Renal cortex interstitium (tissue), 15 donors: ENCODE measurements at places on chromosomes 11 and 22.

DNA sequence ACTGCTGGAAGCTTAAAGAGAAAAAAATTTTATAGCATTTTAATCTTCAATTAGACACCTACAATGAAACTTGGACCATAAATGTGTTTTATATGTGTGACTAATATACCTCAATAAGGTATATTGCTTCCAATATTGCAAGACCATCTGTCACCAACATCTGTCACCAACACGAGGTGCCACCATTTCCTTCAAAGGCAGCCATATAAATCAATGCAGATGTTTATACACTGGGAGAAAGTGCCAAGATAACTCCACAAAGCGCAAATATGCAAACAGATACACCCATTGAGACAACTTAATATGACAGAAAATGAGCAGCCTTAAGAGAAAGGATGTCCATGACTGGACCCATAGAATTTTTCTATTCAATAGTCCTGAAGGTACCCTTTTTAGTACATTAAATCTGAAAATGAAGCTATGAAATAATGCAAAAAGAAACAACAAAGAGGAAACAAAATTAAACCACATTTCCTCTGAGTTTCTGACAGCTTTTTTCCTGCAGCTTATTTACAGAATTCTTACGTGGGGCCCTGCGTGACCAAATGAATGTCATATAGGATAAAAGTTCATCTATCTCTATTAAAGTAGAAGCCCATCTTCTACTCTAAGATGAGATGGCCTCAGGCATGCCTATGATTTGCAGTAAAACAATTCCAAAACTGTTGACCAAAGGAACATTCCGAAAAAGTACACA lies 12.5 kb downstream of the MPZL3 start:
- no peak for DNase-seq

DNA sequence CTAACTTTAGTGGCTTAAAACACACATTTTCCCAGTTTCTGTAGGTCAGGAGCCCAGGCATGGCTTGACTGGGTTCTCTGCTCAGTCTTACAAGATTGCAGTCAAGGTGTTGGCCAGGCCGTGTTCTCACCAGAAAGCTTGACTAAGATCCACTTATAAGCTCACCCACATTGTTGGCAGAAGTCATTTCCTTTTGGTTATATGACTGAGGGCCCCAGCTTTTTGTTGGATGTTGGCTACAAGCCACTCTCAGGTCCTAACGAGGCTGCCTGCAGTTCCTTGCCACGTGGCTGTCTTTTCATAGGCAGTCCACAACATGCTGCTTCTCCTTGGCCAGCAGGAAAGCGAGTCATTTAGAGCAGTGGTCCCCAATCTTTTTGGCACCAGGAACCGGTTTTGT lies 79.3 kb upstream of the CRTAM start:
- no peak for DNase-seq

GRCh38 chr11:128832121-128832497 lies 35.0 kb downstream of the KCNJ1 start:
- no peak for DNase-seq

DNA sequence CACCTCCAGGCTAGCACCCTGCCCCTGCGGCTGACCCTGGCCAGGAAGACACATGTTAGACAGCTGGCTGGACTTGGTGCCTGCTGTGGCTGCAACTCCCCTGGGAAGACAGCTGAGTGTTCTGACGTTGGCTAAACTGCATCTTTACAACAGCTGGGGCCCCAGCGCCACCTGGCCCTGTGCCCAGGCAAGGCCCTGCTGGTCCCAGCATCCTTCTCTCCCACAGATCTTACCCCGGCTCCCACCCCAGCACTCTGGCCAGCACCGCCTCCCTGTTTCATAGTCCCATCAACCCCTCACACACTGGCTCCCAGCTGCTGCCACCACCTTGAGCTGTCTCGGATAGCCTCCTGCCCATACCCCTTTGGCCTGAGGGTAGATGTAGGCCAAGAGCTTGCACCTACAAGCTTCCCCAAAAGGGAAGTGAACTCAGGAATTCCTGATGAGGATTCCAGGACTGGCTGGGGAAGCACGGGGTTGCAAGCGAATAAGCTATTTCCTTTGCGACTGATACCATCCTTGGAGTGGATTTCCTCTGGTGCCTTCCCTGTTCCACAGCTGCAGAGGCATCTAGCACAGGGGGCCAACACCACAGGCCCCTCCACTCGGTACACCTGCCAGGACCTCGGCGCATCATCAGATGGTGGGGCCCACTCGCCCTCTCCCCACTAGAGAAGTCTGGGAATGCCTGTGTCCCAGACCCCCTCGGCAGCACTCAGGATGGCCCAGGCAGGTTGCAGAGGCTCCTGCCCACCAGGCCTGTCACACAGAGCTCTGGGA lies 28.5 kb downstream of the RSPH14 start:
- no peak for DNase-seq

DNA sequence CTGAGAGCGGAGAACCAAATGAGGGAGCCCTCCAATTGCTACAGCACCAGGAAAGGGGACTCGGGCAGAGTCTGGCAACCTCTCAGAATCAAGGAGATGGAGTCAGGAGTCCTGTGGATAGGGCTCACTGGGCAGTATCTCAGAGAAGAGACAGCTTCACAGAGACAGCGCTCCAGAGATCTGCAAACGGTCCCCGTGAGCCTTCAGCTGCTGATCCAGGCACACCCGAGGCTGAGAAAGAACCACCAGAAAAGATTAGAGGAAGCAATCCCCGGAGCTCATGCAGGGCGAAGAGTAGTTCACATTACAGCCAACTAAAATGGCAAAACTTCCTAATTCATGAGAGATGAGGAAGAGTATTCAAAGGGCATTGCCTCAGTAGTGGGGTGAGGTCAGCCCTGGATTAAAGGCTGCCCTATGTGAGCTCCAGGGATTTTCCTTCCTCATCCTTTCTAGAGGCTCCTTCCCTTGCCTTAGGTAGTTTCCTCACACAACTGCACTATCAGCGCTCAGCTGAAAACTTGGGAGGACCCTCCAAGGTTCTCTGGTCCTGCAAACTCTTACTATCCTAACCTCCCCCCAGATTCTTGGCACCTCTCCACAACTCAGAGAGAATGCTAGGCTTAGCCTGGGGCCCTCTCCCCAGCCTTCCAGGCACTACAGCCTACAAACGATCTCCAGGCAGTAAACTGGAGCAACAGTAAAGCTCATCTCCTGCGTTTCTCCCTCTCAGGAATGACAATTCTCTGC lies 23.7 kb downstream of the SCN4B start:
- DNase-seq, result no peak

- no peak for DNase-seq
These were observed 100.2 kb upstream of the LMO1 start for GRCh38 chr11:8363921-8364320.

DNA sequence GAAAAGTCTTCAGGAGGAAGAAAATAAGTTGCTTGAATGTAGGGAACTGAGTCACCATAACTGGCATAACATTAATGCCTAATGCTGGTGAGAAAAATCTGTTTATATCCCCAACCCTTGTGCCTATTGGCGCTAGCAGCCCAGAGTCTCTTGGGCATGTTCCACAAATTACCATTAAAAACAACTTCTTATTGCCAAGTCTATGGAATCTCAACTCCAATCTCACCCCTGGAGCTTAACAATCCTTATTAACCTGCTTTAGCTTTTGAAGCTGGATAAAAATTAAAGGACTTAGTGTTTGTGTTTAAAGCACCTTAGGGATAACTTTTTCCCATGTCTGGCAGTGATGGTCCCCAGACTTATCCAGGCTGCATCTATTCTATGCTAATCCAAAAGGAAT lies 143.0 kb downstream of the APIP start:
- no peak for DNase-seq

GRCh38 chr22:46663001-46663400 lies 42.8 kb downstream of the GRAMD4 start:
- no peak for DNase-seq

GRCh38 chr22:20159076-20159475 lies 8.2 kb upstream of the CCDC188 start:
- DNase-seq, result peak; percentile 16

GRCh38 chr11:17314232-17314547 lies 37.4 kb upstream of the NCR3LG1 start:
- DNase-seq, result peak; percentile 9

DNA sequence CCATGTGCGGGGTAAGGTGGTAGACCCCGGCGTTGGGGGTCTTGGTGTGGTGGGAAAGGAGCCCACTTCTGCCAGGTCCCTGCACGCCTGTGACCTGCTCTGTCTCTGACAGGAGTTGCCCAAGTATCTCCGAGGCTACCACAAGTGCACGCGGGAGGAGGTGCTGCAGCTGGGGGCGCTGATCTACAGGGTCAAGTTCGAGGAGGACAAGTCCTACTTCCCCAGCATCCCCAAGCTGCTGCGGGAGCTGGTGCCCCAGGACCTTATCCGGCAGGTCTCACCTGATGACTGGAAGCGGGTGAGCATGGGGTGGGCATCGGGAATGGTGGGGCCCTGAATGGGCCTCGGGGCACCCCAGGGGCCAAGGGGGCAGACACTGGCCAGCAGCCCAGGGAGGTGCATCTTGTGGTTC lies 83.0 kb downstream of the MYO7A start:
- DNase-seq, result no peak
